ENCODE measurements at places on chromosomes 3 and 15.
A peak's percentile ranks its signal among the peaks of the same experiment; 100 is the strongest.

DNA sequence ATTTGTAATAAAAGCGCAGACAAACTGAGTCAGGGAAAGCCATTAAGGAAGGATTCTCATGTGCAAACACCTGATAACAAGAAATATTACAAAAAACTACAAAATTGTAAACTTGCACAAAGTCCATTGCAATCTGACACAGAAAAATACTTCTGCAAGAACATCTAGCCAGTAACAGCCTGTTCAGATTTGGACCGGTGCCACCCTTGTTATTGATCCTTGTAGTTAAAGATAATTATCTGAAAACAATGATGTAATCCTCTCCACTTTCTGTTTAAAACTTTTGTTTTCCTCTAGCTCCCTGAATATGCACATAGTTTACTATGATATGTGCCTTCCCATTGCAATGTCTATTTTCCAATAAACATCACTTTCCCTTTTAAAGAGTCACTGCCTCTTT is 1090.2 kb downstream of the PLOD2 start:
- no peaks in the 10 kb centered on the region for H3K27me3 ChIP-seq
- no peaks in the 10 kb centered on the region for H3K36me3 ChIP-seq
- no peak for DNase-seq
- H3K4me1 ChIP-seq, result no peaks in the 10 kb centered on the region

DNA sequence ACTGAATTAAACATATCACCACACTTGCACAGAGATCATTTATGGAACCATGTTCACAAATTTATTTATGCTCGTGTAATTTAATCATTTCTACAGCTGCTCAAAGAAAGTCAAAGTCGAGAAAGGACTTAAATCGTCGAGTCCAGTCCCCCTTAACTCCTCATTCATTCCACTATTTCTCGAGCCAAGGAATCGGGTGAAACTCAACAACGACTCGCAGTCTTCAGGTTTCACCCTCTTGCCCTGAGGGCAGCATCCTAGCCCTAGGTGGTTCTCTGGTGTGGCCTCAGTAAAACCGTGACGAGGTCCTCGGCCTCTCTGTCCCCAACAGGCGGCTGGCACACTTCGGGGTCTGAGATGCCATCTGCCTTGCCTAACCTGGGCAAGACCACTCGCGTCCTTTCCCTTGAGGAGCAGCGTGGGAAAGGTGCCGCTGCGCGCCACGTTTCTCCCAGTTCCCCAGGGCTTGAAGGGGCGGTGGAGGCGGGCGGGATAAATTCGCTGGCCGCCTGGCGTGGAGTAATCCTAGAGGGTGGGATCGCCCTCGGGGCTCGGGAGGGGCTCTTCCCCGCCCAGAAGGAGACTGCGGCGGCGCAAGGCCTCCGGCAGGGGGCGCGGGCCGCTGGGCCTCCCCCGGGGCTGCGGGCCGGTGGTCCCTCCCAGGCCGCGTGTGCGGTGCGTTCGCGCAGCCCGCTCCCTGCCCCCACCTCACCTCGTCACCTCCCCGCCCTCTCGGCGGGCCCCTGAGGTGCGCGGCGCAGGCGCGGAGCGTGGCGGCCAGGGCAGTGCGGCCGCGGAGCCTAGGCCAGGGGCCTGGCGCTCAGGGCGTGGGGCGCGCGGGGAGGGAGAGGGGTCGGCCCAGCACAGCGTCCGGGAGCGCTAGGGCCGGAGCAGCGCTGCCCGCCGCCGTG is at the start of gene ZNF639:
TSS of gene ZNF639 (plus strand) at position 746 of the 911 bp plus-strand sequence. CDS start 5,263 bp downstream, outside the sequence.
- peak within 1 kb of the TSS; percentile 96 for H3K27ac ChIP-seq
- DNase-seq, result peak; percentile 32
- H3K4me3 ChIP-seq, result peak within 1 kb of the TSS; percentile 79
- H3K36me3 ChIP-seq, result no peaks in the 10 kb centered on the region

DNA sequence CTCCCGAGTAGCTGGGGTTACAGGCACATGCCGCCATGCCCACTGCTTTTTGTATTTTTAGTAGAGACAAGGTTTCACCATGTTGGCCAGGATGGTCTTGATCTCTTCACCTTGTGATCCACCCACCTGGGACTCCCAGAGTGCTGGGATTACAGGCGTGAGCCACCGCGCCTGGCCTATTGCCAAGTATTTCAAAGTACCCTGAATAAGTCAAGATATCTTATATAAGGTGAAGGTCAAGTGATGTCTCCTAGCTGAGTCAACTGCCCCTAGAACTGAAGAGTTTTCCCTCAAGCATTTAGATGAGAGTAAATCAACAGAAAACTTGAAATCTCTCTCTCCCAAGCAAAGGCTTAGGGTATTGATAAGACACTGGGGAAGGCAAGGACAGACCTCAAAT is 63.9 kb downstream of the RPL22L1 start:
- H3K4me3 ChIP-seq, result no peak overlapping the region
- no peaks in the 10 kb centered on the region for H3K36me3 ChIP-seq
- H3K27me3 ChIP-seq, result no peaks in the 10 kb centered on the region
- no peak overlapping the region for H3K27ac ChIP-seq
- no peak for DNase-seq

- no peak overlapping the region for H3K27ac ChIP-seq
- DNase-seq, result no peak
- no peak overlapping the region for H3K4me3 ChIP-seq
- H3K27me3 ChIP-seq, result no peaks in the 10 kb centered on the region
- no peaks in the 10 kb centered on the region for H3K36me3 ChIP-seq
Observed at GRCh38 chr3:139457066-139457465, 19.2 kb downstream of the RBP2 start.

DNA sequence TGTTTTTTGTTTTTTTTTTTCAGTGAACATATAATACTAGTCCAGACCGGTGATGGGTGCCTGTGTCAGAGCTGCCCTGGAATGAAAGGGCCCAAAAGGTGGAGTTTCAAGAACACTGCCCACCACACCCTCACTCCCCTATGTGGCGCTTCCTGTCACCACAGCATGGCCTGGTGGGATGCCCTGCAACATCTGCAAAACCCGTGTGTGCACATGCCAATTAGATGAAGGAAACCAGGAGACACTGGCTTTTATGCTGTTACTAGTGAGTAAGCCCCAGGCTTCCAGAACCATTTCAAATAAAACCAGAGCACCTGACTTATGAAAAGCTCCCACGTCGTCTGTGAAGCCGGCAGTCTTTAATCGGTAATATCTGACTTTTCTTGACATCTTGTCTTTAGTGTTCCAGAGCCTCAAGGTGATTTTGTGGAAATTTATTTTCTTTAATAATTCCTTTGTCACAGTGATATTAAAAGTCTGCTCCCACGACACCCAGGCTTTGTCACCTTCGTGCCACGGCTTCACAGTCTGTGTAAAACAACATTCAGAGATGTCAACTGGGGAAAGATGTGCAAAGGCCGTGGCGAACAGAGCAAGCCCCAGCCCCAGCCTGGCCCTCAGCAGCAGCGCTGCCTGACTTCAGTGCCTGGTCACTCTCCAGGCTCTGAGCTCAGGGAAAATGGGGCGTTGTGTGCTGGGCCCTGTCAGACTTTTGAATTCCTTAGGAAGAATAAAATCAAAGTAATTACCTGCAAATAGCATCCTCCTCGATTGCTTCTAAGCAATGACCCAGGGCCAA is 6.4 kb downstream of the CFAP92 start:
- no peak overlapping the region for H3K4me3 ChIP-seq
- no peaks in the 10 kb centered on the region for H3K27me3 ChIP-seq
- H3K36me3 ChIP-seq, result no peaks in the 10 kb centered on the region

GRCh38 chr3:2375376-2375775 is 276.7 kb downstream of the CNTN4 start:
- H3K27ac ChIP-seq, result no peak overlapping the region
- no peaks in the 10 kb centered on the region for H3K27me3 ChIP-seq
- no peaks in the 10 kb centered on the region for H3K36me3 ChIP-seq

DNA sequence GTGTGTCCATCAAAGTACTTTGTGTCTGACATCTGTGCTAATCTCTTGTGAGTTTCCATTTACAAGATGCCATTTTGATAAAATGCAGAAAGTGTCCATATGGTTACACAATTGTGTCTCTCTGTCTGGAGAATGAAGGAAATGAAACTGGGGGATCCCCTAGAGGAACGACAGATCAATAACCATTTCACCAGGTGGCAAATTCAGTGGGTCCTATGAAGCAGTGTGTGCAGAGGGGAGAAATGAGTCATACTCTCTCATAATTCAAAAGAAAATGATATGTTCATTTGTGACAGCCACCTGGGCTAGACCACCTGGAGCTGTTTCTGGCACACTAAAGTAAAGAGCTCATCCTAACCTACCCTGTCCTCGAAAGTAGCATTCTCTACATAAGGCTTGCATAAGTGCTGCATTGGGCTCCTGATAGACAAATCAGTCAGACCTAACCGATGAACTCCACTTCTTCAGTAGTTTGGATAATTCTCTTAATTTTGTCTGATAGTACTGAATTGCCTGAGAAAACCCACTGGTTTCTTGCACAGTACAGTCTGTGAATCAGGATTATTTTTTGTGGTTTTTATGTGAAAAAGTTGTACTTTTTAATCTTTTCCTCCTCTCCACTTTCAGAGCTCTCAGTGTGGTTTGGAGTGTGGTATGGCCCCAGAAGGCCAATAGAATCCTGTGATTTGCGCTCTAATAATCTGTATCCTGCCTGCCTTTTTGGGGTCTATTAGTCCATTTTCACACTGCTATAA is 10.3 kb upstream of the CD47 start:
- no peaks in the 10 kb centered on the region for H3K36me3 ChIP-seq
- DNase-seq, result no peak
- no peaks in the 10 kb centered on the region for H3K4me1 ChIP-seq

DNA sequence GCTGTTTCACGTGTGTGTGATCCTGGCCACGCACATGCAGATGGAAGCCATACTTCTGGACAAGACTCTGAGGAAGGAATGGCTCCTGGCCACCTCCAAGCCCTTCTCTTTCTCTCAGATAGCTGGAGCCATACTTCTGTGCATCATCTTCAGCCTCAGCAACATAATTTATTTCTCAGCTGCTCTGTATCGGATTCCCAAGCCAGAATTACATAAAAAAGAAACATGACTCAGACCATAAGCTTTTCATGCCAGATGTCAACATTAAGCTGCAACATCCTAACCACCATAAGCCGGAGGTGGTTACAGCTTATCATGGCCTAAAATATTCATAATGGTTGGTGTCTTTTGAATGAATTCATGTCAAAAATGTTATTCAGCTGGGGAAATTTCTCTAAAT is 10.6 kb upstream of the KIF23 start:
- no peak for DNase-seq
- no peak overlapping the region for H3K4me3 ChIP-seq
- H3K27me3 ChIP-seq, result no peaks in the 10 kb centered on the region
- H3K27ac ChIP-seq, result no peak overlapping the region

GRCh38 chr3:188067932-188068331 is 86.0 kb upstream of the LPP start:
- no peaks in the 10 kb centered on the region for H3K36me3 ChIP-seq
- peaks cover 9% of the 10 kb centered on the region for H3K4me1 ChIP-seq
- no peak overlapping the region for H3K27ac ChIP-seq
- no peaks in the 10 kb centered on the region for H3K27me3 ChIP-seq

GRCh38 chr3:101896083-101896757 is 46.9 kb downstream of the NFKBIZ start:
- no peaks in the 10 kb centered on the region for H3K4me1 ChIP-seq
- no peak overlapping the region for H3K27ac ChIP-seq
- no peak for DNase-seq
- H3K27me3 ChIP-seq, result no peaks in the 10 kb centered on the region
- no peak overlapping the region for H3K4me3 ChIP-seq

GRCh38 chr3:25823314-25823713 is 33.4 kb downstream of the OXSM start:
- H3K4me1 ChIP-seq, result no peaks in the 10 kb centered on the region
- no peak overlapping the region for H3K4me3 ChIP-seq
- no peak for DNase-seq
- H3K36me3 ChIP-seq, result no peaks in the 10 kb centered on the region

- H3K4me1 ChIP-seq, result peaks cover 2% of the 10 kb centered on the region
- no peak overlapping the region for H3K4me3 ChIP-seq
- H3K27ac ChIP-seq, result no peak overlapping the region
- no peaks in the 10 kb centered on the region for H3K36me3 ChIP-seq
- DNase-seq, result no peak
Observed at GRCh38 chr15:58473724-58474123, 41.9 kb downstream of the LIPC start.

- H3K27me3 ChIP-seq, result no peaks in the 10 kb centered on the region
- no peaks in the 10 kb centered on the region for H3K4me1 ChIP-seq
- H3K4me3 ChIP-seq, result no peak overlapping the region
- DNase-seq, result no peak
- H3K36me3 ChIP-seq, result no peaks in the 10 kb centered on the region
Observed at GRCh38 chr3:150521463-150521862, 24.8 kb downstream of the SERP1 start.

DNA sequence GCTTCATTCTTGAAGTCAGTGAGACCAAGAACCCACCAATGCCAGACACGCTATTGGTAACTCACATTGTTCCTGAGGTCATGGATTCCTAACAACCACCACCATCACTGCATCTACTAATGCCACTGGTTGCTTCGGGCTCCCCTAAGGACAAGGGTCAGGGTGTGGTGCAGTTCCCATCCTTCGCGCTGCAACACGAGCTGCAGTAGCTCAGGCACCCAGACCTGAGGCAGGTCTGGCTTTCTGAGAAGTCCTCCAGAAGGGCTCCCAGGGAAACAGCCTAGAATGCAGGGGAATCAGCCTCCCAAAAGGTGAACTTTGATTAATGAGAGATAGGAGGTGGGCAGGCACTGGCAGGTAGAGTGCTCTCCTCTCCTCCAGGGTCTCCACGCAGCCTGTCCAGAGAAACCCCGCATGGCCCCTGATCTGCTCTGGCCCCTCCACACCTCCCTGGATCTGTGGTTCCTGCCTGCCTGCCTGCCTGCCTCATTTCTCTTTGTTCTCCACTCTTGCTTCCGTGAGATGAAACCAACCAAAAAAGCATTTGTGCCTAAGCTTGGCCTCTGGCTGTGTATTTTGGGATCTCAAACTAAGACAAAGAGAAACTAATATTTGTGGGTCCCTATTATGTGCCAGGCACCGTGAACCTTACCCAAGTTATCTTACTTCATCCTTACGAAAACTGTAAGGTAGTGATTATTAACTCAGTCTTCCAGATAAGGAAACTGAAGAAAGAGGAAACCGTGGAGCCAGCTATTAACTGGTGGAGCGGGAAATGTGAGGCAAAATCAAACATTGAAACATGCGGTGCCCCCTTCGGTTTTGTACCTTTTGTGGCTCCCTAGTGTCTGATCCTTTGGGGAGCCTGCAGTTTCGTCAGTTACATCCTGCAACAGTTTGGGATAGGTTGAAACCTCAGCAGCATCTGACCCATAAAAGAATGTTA is 43.9 kb upstream of the USP3 start:
- H3K36me3 ChIP-seq, result no peaks in the 10 kb centered on the region
- DNase-seq, result no peak
- peaks cover 29% of the 10 kb centered on the region for H3K4me1 ChIP-seq
- H3K4me3 ChIP-seq, result no peak overlapping the region
